Activated T-cell treated with anti-CD3 and anti-CD28 coated beads, Interleukin-2, amount 50 U/mL, for 24 hours (primary cell): ENCODE measurements at places on chromosomes 1 and 21.

- no peak for DNase-seq
Observed at GRCh38 chr1:94640125-94640524, 98.6 kb upstream of the F3 start.

- no peak for DNase-seq
Observed at GRCh38 chr1:173503391-173503790, 26.3 kb downstream of the PRDX6 start.

GRCh38 chr1:201154389-201155165, at the start of gene TMEM9:
Gene TMEM9, minus strand, starts transcription at chr1:201154474. Its CDS starts 551 bp downstream, at chr1:201153923.
- peak; percentile 99 for DNase-seq

DNA sequence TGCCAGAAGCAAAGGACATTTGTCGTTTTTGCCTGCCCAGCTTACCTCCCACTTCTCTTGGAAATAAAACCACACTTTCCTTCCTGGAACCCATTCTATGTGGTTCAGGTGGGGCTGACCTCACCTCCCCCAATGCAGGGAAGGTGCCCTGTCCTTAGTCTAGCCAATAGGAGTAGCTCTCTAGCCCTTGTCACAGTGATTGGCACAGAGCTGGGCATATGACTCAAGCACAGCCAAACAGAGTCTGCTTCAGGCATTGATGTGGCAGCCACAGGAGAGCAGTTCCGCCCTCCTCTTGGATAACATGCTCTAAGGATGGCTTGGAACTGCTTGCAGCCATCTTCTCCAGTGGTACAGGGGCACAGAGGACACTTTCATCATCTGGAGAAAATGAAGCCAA, 134.0 kb downstream of the LRIG2 start:
- DNase-seq, result no peak

GRCh38 chr1:216881695-216882094, 158.5 kb upstream of the ESRRG start:
- DNase-seq, result no peak

GRCh38 chr1:20370698-20371097, 80.0 kb downstream of the VWA5B1 start:
- peak; percentile 7 for DNase-seq

DNA sequence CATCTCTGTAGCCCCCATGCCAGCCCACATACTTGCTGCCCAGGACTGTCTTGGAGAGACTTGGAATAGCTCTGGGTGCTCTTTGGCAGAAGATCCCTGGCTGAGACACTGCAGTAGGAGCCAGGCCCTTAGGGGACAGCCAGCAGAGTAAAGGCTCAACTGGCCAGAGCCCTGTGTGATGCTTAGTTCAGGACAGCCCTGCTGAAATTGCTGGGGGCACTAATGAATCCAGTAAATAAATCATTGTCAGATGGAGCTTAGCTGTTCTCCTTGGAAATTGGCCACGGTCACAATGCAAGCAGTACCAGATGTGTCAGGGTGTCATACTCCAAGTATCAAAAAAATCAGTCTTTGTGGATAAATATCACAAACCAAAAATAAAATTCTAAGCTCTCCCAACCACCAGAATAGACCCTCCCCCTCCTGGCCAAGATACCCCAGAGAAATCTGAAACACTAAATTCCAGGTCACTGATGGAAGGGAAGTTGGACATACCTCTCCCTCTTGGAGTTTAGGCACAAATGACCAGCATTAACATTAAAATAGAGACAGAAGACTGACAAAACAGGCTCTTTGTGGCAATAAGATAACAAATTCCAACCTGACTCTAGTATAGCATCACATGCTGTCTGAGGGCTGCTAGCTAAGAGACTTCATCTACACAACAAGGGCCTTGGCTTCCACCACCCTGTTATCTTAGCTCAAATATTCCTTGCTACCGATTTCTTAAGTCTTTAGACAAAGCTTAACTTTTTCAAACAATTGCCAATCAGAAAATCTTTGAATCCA, 83.2 kb upstream of the DNAH14 start:
- no peak for DNase-seq

DNA sequence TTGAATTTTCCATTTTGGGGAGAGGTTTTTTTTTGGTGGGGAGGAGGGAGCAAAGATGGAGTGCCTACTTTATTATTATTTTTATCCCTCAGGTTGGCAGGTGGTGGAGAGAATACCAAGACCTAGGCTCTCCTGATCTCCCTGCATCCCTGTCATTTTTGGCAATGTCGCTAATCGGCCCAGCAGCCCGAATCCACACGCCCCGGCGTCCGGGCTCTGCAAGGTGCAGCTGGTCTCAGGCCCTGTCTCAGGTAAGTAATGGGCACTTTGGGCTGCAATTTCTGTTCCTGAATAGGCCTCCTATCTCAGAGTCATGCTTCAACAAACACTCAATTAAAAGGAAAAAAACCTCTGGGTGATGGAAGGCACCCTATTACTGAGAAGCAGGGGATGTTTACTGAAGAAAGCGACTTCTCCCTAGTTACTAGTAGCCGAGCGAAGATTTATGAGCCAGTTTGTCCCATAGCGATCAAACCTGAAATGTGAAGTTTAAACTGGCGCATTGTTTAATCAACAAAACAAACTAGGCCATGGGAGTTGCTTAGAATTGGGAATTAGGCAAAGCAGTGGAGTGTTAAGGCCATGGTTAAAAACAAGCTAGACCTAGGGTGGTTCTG, 137.8 kb downstream of the RWDD3 start:
- no peak for DNase-seq
